PC-3 (cell line): ENCODE measurements at places on chromosomes 5 and 9.

GRCh38 chr5:120306303-120306702 lies 157.8 kb upstream of the PRR16 start:
- no peaks in the 10 kb centered on the region for H3K27me3 ChIP-seq
- no peaks in the 10 kb centered on the region for H3K36me3 ChIP-seq
- H3K4me3 ChIP-seq = no peak overlapping the region
- peak; percentile 65 for DNase-seq

- DNase-seq = no peak
- H3K36me3 ChIP-seq = no peaks in the 10 kb centered on the region
- peaks cover 9% of the 10 kb centered on the region; the same call in 1 of the 2 replicates for H3K27me3 ChIP-seq
- H3K4me3 ChIP-seq = no peak overlapping the region
- no peaks in the 10 kb centered on the region for H3K4me1 ChIP-seq
- no peak overlapping the region for H3K27ac ChIP-seq
Measured at GRCh38 chr5:169408731-169409130, 107.8 kb upstream of the SLIT3 start.

GRCh38 chr5:128101676-128102075 lies 18.1 kb downstream of the SLC12A2 start:
- H3K4me3 ChIP-seq = no peak overlapping the region
- H3K36me3 ChIP-seq = peaks cover 13% of the 10 kb centered on the region
- H3K4me1 ChIP-seq = no peaks in the 10 kb centered on the region

DNA sequence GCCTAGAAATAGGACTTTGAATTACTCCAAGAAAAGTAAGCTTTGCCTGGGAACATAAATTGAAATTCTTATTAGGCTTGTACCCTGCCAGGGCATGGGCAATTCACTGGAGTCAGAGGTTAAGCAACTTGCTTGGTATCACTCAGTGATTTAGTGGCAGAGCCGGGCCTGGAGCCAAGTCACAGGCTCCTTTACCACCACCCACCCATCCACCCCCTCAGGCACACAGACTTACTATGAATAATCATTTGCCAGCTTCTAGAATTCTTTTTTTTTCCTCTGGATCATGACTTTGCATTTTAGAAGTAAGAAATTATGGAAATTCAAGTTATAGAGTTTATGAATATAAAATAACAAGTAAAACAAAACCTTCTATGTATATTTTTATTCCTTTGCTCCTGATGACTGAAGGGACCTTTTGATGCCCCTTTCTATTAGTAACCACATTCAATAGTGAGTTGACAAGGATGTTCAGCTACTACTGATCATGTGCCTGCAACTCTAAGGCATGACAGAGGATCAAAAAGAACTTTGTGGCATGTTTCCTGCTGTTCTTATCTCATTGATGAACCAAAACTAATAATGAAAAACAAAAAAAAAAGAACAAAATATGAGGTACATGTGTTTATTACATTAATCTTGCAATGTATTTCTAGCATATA lies 614.7 kb downstream of the TLR4 start:
- H3K36me3 ChIP-seq = no peaks in the 10 kb centered on the region
- no peak overlapping the region for H3K4me3 ChIP-seq
- no peaks in the 10 kb centered on the region for H3K4me1 ChIP-seq

- H3K27me3 ChIP-seq = peaks cover 51% of the 10 kb centered on the region
- DNase-seq = no peak
- H3K4me1 ChIP-seq = no peaks in the 10 kb centered on the region
- no peak overlapping the region for H3K27ac ChIP-seq
Measured at GRCh38 chr5:37881359-37881758, 41.5 kb upstream of the GDNF start.
